Muscle of leg (tissue), 16 donors: ENCODE measurements at places on chromosomes 3 and 15. TPM values are rescaled to one million over a fixed set of nuclear protein-coding genes. Genes with fewer than 3 reads are reported as not detected.

DNA sequence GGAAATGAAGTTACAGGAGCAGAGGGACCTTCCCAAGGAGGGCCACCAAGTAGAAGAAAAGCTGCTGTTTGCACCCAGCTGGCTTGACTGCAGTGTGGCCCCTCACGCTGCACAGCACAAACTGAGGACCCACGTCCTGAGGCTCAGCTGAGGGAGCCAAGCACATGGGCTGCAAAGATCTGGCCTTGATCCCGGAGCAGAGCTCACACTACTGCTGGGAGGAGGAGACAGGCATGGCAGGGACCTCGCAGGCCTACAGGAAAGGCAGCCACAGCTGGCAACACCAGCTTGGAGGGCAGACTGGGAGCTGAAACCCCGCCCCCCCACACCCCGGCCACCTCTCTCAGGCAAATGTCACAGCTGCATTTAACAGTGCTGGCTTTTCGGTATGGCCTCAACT is 39.7 kb downstream of the KLHL25 start:
- peak; percentile 86 for DNase-seq

TM6SF1 gene
- polyA plus RNA-seq = 52.0 TPM

GRCh38 chr3:138434276-138434874 is at the start of gene ESYT3:
TSS of gene ESYT3 (plus strand) at chr3:138434616. CDS start at chr3:138434799, 183 bp downstream.
- DNase-seq = peak; percentile 72

ISL2 gene
- polyA plus RNA-seq = not detected

DNA sequence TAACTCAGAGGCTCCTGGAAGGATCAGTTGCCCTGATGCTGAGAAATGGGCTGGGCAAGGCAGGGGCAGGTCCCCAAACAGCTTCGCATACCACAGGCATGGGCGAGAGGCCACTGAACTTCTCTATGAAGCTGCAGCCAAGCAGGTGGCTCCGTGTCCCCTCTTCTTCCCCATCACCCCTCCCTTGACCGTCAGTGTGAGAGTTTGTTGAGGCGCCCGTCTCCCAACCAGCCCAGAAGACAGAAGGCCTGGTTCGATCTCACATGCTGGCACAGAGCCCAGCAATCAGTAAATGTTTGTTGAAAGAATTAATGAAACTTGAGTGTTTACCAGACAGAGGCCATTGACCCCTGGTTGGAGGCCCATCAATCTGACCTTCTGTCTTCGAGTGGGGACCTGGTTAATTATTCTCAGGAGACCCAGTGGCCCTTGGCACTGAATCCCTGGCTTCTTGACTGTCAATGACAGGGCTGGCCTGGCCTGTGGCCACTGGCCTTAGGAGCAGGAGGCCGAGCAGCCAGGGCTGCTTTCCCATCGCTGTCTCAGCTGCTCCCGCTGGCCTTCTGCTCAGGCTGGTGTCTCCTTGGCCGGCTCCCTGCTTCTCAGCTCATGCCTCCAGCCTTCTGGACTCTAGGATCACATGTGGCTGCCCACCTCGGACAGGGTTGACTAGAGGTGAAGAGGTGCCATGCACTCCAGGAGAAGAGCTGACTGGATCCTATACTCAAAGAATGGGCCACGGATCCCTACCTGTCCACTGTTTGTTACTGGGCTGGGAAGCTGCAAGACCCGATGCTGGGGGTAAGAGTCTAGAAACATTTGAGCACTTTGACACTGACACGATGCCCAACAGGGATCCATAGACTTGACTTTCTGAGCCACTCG is 113.4 kb downstream of the ASB7 start:
- DNase-seq = no peak

GRCh38 chr15:51111061-51111460 is 16.4 kb upstream of the TNFAIP8L3 start:
- DNase-seq = no peak

DNA sequence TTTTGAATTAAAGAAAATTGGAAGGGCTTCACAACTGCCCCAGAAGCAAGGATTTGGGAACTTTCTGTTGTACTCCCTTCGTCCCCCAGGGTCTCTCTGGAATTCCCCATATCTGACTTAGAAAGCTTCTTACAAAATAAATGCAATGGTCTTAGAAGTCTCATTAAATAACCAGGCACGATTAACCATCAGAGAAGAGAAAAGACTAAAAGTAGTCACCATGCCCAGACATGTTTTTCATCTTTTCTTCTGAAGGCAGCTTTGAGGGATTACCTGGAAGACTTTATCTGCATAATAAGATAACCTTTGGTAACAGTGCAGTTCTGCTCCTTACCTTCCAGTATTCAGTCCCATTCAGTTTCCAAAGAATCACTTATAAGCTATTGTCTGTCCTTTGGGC is 135.9 kb downstream of the PTPRG start:
- DNase-seq = no peak

- peak; percentile 73 for DNase-seq
These were observed 54.1 kb upstream of the ATP2C1 start for GRCh38 chr3:130839813-130840212.

GRCh38 chr3:5663601-5664000 is 476.1 kb downstream of the EDEM1 start:
- DNase-seq = no peak

DNA sequence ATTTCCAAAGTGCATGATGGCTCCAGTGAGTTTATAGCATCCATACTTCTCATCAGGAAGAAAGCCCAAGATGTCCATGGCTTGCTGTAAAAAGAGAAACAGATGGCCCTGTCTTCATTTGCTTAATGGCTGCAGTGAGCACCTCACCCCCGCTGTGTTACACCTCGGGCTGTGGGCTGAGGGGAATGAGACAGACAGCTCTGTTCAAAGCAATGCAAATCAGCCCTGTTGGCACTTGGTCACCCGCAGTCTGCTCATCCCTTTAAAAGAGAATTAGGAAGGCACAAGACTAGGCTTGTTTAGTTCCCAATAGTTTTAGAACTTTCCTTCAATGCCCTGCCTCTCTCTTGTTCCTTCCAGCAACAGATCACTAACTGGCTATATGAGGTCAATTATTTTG is 25.2 kb downstream of the MYH15 start:
- no peak for DNase-seq

DNA sequence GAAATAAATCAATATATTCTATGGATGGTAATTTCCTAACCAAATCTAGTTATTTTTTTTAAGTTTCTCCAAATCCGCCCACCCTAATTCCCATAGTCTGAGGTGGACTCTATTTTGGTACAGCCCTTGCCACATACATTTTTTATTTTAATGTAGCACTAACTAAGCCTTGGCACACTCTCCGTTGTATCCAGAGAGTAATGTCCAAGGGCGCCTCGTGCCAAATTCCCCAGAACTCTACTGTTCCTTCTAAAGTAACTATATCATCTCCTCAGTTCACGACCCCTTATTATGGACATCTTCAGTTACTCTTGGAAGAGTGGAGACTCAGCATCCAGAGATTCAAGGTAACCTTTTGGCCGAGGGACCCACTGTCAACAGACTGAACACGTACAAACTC is 1.3 kb downstream of the VGLL3 start:
- DNase-seq = peak; percentile 63

RLBP1 gene
- polyA plus RNA-seq = 0.36 TPM

- peak; percentile 90 for DNase-seq
These were observed at the start of gene TJP1 for GRCh38 chr15:29822100-29822683. TSS of gene TJP1 (minus strand) at chr15:29822468. CDS start at chr15:29822028, 440 bp downstream.

- no peak for DNase-seq
These were observed 189.8 kb upstream of the PROK2 start for GRCh38 chr3:71974786-71975185.

DNA sequence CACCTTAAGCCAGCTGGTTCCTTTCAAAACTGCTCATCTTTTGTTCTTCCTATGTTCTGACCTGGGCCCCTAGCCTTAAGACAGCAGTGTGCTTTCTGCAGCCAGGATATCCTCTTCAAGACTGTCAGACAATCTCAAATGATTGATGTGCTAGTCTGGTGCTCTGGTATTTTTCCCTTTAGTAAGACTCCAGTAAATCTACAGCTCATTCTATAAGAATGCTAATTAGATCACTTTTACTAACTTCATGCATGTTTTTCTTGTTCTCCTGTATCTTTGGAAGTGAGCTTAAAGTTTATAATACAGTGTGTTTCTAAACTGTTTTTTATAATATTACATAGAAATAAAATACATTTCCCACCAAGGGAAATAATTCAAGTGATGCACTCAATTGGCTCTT is 220.9 kb upstream of the NANOGP8 start:
- DNase-seq = peak; percentile 94

DNA sequence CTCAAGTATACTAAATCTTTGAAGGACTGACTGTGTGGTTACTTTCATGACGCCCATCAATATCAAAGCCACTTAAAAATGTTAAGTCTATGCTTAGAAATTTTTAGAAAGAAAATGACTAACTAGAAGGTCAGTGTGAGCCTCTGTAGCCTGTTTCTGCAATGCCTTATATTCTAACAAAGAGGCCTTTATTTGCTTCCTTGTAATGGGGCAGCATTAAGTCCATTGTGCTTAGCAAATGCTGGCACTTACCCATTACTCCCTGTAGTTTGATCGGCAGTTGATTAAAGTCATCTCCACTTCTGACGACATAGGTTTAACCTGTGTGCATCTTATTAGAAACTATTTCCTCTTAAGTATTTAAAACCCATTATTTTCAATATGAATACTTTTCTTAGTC is 91.6 kb upstream of the FAM98B start:
- DNase-seq = no peak

ADCY5 gene
- polyA plus RNA-seq = 2.5 TPM

DET1 gene
- polyA plus RNA-seq = 10.3 TPM

DNA sequence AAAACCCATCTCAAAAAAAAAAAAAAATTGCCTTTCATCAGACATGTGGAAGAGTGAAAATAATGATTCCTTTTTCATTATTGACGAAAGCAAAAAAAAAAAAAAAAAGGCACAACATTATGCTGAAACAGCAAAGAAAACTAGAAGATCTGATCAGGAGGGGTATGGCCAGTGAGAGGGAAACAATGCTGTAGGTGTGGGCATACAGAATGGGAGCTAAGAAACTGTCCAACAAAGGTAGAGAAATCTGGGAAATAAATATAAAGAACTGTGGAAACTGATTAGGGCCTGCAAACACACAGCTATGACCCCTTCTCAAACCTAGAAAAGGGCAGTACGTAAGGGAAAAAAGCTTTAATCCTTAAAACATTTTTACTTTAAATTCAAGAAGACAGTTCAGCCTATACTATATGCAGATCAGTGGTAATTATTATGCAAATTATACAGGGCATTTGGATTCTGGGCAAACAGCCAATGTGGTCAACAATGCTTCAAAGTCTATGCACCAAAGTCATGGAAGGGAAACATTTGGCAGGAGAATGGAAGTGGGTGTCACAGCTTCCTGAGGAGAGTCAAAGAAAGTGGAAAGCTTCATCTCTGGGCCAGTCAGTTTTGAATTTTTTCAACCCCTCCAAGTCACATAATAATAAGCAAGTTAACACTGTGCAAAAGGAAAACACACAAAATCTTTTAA is 68.3 kb upstream of the SLC12A8 start:
- DNase-seq = peak; percentile 36

ENTPD3 gene
- 0.27 TPM for polyA plus RNA-seq

TUSC7 gene
- not detected for polyA plus RNA-seq

CELSR3 gene
- 0.49 TPM for polyA plus RNA-seq
